ENCODE measurements at places on chromosomes 7 and 10. TPM values are rescaled to one million over a fixed set of nuclear protein-coding genes. Genes with fewer than 3 reads are reported as not detected.

- DNase-seq, result peak; percentile 50
Observed at GRCh38 chr10:46540412-46541016, 15.9 kb downstream of the GPRIN2 start.

DNA sequence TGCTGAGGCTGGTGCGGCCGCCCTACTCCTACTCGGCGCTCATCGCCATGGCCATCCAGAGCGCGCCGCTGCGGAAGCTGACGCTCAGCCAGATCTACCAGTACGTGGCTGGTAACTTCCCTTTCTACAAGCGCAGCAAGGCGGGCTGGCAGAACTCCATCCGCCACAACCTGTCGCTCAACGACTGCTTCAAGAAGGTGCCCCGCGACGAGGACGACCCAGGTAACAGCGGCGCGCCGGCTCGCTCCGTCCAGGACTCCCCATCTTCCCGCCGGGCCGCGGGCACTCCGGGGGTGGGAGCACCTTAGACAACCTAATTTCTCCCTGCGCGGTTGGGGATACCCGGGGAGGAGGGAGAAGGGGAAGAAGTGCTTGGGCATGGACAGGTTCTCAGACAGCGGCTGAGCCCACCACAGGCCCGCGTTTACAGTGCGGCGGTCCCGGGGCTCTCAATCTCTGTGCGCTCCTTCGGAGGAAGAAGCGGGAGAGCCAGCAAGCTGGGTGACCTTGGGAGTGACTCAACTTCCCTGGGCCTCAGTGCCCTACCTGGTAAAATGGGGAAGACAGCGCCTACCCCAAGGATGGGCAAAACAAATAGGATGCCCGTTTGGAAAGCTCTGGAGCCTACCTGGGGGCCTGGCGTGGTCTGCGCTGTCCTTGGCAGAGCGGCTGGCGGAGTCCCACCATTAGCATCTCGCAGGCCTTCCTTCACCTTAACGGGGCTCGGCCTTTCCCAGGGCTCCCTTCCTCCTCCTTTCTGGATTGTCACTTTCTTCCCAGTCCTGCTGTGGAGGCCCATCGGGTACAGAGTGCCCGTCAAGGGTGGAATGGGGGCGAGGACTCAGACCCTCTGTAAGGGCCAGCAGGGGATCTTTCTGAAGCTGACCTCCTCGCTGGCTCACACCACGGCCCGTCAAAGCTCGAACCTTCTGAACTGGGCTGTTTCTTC, 852 bp downstream of the FOXI2 start:
- no peak for DNase-seq

TMEM106B gene
- 61.1 TPM for total RNA-seq

DNA sequence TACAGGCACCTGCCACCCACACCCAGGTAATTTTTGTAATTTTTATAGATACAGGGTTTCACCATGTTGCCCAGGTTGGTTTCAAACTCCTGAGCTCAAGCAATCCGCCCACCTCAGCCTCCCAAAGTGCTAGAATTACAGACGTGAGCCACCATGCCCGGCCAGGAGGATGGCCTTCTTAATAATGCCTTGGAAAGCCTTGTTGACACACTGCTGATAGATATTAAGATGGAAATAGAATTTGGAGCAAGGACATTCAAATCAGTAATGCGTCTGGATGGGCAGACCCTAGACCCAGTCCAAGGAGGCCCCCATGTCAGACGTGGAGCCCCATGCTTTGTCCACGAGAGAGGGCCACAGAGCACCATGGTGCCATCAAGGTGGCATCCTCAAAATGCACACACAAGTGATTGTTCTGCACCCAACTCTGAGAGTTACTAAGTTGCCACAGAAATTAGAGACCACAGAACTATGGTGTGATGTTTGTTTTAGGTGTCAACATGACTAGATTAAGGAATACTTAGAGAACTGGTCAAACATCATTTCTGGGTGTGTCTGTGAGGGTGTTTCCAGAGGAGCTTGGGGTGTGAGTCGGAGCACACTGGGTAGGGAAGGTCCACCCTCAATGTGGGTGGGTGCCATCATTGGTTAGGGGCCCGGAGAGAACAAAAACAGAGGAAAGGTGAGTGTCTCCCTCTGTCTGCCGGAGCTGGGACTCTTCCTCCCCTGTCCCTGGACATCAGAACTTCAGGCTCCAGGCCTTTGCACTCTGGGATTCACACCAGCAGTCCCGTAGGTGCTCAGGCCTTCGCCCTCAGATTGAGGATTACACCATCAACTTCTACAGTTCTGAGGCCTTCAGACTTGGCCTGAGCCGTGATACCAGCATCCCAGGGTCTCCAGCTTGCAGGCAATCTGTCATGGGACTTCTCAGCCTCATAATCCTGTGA, 34.5 kb downstream of the EBF3 start:
- peak; percentile 33 for DNase-seq

- no peak for DNase-seq
Observed at GRCh38 chr10:16856567-16856966, 39.3 kb upstream of the RSU1 start.

DNA sequence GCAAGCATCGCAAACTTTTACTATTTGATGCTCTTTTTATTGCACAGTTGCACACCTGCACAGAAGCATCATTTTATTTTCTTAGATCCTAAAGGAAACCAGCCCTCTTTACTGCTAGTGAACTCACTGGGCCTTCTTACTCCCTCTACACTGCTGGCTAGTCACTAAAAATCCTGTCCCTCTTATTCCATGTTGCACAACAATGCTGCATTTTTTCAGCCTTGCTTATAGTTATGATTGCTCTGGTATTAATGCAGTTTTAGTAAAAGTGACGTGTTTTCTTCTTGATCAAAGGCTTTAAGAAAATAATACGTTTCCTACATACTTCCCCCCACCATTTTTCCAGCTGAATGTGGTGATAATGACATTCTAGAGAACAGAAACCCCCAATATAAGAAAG, 132.9 kb upstream of the FAM3C start:
- DNase-seq, result no peak

- DNase-seq, result no peak
Observed at GRCh38 chr7:4227105-4228010, 454.7 kb upstream of the FOXK1 start.

DNA sequence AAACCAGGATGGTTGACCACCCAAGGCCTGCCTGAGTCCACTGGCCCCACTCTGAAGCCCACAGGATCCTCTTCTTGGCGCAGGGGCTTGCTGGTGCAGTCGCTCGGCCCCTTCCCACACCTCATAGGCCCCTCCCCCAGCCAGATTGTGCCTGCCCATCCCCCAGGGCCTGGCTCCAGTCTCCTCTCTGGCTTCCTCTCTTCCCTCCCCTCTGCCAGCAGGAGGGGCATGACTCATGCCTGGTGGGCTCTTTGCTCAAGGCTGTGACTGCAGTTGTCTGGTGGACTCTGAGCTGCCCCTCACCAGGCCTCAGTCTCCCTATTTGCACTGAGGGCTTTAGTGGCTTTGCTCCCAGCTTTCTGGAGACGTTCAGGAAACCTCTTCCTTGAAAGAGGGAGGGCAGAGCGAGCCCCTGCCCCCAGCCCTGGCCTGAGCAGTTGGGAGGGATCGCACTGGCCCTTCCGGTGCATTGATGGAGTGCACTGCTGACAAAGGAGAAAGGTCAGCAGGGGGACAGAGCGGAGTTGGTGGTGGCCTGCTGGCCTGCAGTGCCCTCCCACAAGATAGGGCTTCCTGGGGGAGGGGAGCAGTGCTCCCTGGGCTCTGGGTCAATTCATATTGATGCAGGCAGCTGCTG, 60.7 kb downstream of the ZMIZ1 start:
- no peak for DNase-seq

DNA sequence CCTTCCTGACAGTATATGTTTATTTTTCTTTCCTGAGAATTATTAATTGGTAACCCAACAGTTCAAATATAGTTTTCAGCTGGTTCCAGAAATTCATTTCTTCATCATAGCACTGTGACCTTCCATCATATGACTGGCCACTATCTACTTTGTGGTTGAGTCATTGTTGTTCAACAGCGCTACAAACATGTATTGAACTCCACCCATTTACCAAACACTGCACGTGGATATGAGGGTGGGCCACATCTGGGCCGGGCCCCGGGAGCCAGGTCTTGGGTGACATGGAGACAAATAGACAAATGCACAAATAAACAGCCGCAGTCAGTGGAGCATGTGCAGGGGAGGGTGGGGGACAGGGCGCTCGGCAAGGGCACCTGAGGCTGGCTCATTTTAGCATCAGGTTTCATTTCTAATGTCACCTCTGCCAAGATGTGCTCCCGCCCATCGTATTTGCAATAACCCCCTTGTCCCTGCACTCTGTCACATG, 24.0 kb upstream of the EEPD1 start:
- DNase-seq, result no peak

ELOVL3 gene
- 0.66 TPM for total RNA-seq

CCDC172 gene
- total RNA-seq, result not detected
